ENCODE measurements at places on chromosomes 3 and 15.

GRCh38 chr15:57322602-57323250, 53.6 kb upstream of the CGNL1 start:
- no peak for DNase-seq

GRCh38 chr3:148930752-148931151, 60.6 kb upstream of the GYG1 start:
- DNase-seq, result no peak

DNA sequence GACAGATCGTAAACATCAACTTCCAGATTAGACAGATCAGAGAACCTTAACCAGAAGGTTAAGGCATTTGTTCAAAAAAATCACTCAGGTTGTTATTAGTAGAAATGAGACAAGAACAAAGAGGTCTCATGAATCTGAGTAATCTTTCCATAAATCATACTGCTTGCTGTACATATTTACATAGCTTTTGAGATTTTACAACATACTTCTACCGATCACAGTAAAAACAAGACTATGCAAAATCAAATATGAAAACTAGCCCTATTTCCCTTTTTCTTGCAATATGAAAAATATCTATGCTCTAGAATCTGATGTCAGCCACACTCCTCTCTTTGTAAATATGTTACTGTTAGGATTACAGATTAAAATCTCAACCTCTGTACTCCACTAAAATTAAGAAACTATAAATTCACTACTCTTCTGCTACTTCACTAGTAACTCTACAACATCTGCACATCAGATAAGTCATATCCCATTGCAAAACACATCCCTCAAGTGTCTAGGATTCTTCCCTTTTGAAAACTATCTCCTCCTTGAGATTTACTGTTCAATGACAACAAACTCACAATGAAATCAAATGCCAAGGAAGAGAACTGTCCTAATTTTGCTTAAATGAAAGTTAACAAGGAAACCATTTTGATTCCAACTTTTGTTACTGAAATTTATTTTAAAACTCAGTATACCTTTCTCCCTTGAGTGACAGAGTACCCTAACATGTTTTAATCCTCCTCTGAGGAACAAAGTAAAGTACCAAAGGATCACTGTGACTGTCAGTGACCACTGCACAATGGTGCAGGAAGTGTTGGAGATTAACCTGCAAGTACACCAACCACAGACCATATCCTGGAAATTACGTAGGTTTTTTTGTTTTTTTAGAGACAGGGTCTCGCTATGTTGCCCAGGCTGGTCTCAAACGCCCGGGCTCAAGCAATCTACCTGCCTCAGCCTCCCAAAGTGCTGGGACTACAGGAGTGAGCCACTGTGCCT, 12.8 kb downstream of the DCUN1D1 start:
- DNase-seq, result no peak

- no peak for DNase-seq
These were observed 762 bp downstream of the NCK1 start for GRCh38 chr3:136862617-136863322.

DNA sequence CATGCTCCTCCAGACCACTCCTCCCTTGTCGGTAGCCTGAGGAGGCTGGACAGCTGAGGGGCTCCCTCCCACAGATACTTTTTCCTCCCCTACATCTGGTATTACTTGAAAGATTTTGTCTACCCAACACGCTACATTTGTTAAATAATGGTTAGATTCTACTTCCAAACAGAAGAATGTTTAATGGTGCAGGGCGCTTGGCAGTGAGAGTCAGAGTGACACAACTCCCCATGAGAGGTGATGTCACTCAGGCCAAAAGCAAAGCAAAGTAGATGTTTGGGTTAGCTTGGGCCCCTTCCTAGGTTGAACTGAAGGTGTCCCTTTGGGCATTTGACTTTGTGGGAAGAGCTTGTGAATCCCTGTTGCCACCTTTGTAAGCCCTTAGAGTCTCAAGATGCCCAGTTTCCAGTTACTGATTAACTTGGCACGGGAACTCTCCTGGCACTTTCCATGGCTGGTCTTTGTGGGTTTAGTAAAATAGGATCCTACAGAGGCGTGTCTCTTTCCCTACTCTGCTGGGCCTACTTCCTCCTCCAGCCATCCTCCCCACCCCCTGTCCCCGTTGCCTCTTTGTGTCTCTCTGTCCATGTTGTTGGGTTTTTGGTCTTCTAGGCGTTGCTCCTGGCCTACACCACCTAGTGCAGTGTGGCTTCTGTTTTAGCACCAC, 5.6 kb downstream of the LIMD1 start:
- DNase-seq, result no peak

DNA sequence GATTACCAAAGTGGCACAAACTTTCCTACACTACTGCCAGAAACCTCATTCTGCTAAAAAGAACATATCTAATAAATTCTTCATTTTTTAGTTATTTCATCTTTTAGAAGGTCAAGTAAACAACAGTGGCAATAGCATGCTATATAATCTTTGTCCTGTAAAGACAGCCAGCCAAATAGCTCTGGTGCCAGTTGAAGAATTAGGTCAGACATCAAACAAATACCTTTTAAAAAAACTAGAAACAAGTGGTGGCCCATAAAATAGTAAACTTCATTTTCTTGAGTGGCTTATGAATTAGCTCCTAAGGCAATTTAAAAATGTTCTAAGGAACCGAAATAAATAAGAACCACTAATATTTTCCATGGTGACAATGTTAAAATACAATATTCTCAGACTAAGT, 19.5 kb downstream of the CCDC14 start:
- no peak for DNase-seq

DNA sequence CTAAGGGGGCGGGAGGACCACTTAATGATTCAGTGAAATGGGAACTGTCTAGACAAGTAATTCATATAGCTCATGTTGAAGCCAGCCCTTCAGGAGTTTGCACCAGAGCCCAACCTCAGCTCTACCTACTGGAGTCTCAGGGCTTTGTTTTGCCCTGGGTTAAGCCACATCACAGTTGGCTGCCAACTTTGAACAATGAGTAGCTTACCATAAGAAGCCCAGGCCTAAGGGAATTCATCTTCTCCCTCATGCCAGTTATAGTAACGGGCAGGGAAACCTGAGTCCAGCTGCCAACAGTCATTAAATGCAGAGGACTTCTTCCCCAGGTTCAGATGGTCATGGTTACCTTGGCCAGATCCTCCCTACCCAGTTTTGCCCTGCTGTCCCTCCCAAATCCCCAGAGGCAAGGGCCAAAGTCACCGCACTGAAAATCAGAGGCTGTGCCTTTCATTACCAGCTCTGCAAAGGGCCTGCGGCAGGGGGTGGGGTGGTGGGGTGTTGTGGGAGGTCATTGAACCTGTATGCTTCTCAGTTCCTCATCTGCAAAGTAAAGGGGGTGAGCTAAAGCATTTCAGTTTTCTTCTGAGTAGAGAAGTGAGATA, 302.2 kb upstream of the NR2E3 start:
- DNase-seq, result no peak

DNA sequence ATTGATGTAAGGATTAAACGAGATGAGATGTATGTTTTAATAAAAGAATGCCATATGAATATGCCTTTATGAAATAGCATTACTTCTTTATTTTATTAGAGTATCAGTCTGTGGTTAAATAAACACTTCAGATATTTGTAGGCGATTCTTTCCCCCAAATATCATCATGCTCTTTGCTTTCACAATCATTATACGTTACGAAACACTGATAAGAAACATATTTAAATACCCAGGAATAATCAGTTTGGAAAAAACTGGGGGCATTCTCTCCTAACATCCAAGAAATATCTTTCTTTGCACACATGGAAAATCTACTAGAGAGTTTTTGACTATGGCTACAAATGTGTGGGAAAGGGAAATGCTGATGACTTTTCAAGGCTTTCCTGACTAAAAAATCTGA, 4.4 kb upstream of the PLAAT1 start:
- DNase-seq, result no peak

- DNase-seq, result no peak
These were observed 136.3 kb downstream of the PLD1 start for GRCh38 chr3:171673951-171674350.

- no peak for DNase-seq
These were observed 22.7 kb downstream of the ABHD6 start for GRCh38 chr3:58260261-58260731.

- no peak for DNase-seq
These were observed 21.8 kb upstream of the CA12 start for GRCh38 chr15:63403254-63403945.

GRCh38 chr3:14369675-14370669, 32.4 kb upstream of the SLC6A6 start:
- no peak for DNase-seq

DNA sequence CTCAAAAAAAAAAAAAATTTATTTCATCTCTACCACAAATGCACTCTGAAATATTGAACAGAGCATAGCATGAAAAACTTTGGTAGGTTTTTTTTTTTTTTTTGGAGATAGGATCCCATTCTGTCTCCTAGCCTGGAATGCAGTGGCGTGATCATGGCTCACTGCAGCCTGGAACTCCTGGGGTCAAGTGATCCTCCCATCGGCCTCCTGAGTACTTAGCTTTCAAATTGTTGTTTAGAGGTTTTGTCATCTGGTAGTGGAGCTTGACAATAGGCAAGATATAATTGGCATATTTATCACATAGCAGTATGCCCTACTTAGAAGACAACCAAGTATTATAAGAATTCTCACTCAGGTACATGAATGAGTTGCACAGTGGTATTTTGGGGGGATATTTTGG, 234.2 kb upstream of the ST8SIA2 start:
- no peak for DNase-seq

GRCh38 chr15:63251701-63252100, 25.7 kb upstream of the APH1B start:
- no peak for DNase-seq

DNA sequence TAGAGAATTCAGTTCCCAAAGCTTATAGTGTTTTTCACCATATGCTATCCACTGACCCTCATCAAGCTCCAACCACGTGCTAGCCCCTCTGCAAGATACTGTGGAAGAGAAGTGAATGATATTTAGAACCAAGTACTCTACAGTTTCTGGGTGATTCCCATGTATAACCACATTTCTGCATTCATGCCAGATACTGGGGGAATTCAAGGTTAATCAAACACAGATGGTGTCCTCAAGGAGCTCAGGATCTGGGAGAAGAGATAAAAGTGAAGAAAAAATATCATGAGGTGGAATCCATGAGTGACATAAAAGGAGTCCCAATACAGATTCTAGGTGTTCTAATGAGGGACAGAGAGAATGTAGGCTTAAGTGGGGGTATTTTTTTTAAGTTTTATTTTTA, 195.8 kb downstream of the FHIT start:
- no peak for DNase-seq

- DNase-seq, result no peak
These were observed 100.2 kb upstream of the AKAP13 start for GRCh38 chr15:85280203-85280602.

DNA sequence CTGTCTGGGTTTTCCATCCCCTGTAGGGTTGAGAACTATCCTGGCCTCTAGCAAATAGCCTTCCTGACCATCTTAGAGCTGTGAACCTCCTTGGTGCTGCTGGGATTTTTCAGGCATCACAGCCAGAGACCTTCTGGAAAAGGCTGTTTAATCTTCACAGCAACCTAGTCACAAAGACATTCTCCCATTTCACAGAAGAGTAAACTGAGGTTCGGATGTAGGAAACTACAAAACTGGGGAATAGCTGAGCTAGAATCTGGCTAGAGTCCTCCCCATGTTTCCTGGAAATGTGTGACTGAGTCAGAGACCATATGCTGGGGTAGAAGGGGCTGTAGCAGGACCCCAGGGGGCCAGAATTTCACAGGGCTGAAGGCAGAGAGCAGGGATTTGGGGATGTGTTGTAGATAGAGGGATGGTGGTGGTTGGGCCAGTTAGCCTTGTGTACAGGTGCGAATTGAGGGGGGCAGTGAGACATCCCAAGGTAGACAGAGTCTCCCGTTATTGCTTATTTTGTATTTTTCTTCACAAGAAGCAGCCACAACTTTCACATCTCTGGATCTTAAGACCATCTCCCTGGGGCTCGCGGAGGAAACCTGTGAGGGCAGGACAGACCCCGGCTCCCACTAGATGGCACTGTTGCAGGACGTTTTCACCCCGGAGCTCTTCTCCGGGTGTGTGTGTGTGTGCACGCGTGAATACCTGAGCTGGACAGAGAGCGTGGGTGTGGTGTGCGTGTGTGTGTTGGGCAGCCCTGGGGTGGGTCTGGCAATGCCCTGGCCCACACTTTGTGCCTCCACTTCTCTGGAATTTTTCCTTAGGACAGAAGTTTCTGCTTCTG, 66.9 kb upstream of the PRR23C start:
- DNase-seq, result no peak

GRCh38 chr3:62793946-62794345, 81.3 kb downstream of the CADPS start:
- DNase-seq, result no peak

GRCh38 chr15:60626051-60626450, 147.1 kb upstream of the ICE2 start:
- no peak for DNase-seq

Measured in stimulated activated CD4-positive, alpha-beta T cell treated with anti-CD3 and anti-CD28 coated beads, Interleukin-1b, Interleukin-23, amount 100 ng/mL, for 1 hour (primary cell).